Suppressor macrophage treated with lipopolysaccharide for 1 hour (primary cell): ENCODE measurements at places on chromosomes 2 and 18.

GRCh38 chr2:215401896-215402379, 33.9 kb downstream of the FN1 start:
- DNase-seq, result no peak

GRCh38 chr2:47301277-47301618, 101.7 kb upstream of the MSH2 start:
- DNase-seq, result no peak

DNA sequence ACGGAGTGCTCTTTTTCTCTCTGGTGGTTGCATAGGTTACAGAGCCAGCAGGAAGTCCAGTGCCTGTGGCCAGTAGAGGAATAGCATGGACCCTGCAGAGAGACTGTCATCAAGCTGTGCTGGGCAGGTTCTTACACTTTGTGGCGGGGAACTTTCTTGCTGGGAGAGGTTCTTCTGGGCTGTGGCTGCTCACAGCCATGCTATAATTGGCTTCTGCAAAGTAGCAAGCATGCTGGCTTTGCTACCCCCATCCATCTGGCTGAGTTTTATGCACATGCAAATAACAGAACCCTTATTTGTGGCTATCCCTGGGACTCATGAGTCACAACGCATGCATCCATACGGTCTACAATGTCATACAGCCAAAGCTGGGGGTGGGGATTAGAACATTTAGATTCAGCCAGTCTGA, 68.9 kb downstream of the PLCL1 start:
- peak; percentile 25 for DNase-seq

DNA sequence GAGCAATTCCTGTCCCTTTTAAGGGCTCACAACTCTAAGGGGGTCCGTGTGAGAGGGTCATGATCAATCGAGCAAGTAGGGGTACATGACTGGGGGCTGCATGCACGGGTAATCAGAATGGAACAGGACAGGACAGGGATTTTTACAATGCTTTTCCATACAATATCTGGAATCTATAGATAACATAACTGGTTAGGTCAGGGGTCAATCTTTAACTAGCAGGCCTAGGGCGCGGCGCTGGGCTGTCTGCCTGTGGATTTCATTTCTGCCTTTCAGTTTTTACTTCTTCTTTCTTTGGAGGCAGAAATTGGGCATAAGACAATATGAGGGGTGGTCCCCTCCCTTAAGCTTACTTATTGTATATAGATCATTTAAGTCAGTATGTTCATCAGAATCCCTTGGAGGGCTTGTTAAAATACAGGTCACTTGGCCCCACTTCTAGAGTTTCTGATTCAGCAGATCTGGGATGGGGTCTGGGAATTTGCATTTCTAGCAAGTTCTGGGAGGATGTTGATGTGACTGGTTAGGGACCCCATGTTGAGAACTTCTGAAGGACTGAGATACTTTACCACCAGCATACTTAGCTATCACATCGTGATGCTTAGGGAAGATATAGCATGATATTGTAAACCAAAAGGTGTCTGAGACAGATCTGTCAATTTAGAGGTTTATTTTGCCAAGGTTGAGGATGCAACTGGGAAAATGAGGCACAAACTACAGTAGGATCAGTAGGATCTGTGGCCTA, 2.8 kb upstream of the INPP4A start:
- no peak for DNase-seq

DNA sequence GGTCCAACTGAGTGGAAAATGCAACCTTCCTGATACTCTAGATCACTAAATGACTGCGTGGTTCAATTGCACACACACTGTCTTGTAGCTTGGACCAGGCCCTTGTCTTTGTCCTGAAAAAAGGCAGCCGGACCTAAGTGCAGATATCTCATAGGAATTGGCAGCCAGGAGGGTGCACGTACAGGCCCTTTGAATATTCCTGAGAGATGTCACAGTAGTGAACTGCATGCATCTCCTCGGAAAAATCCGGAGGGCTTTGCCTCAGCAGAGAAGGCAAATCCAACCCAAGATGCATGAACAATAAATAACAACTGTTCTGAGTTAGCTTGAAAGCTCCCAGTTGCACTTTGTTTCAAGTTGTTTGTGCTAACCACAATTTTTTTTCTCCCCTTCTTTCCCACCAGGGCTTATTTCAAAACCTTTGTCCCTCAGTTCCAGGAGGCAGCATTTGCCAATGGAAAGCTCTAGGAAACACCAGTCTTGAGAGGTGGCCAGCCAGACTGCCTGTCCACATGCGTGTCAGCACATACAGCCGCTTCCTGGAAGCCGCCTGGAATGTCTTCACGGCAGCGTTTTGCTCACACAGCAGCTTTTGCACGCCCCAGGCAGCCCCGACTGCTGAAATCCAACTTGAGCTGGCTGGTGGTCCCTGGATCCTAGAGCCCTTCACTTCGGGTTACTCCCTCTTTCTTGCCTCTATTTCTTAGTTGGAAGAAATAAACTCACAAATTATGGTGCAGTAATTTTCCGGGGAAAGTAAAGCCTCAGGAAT, 54.4 kb upstream of the FOSL2 start:
- no peak for DNase-seq

- DNase-seq, result no peak
Observed at GRCh38 chr18:9150121-9150520, 13.5 kb downstream of the ANKRD12 start.

GRCh38 chr2:26772064-26773001, 8.2 kb downstream of the SLC35F6 start:
- peak; percentile 57 for DNase-seq

DNA sequence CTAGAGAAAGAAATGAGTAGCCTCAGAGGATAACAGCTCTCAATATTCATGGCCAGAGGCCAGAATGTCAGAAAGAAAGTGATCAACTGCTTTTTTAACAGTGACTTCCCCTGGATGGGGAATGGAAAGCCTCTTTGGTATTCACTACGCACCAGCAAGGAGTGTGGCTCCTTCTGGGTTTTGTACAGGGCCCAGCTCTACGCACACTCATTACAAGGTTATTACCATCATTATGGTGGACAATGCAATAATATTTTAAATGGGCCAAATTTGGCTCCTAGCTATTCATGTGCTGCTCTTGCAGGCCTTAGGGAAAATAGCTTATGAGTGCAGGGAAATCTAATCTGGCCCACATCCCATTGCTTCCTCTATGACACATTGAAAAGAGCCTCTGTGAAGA, 1149.5 kb upstream of the FANCL start:
- DNase-seq, result no peak

GRCh38 chr2:142684667-142685066, 192.8 kb upstream of the KYNU start:
- no peak for DNase-seq

DNA sequence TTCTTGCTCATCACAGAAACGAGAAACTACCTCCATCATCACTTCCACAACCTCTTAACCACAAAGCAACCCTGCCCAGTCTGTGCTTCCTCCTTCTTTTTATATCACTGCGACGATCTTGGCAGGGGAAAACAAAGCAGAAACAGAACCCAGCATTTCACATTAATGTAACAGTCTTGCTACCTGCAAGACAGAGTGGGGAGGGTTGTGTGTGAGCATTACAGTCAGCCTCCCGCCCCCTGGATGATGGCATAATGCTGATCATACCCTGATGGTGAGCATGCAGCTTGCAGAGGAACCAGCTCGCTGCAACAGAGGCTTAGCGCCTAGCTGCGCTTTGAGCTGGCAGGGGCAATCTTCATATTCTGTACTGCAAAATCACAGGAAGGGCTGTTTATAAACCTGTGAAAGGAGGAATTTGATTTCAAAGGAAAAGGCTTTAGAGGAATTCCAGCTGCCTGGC, 376.1 kb downstream of the IRS1 start:
- DNase-seq, result peak; percentile 68

DNA sequence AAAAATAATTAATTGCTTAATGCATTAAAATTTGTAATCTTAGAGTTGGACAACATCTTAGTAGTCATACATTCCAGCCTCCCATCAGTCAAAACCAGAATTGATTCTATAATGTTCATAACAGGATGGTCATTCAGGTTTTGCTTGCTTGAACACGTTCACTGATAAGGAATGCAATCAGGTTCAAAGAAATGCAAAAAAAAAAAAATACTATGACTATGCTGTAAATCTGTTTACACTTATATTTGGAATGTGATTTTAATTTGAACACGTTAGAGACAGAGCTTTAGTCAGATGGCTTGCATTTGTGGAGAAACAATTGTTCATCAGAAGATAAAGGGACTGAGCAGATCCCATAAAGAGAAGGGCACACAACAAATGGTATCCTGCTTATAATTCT, 131.3 kb upstream of the UNC80 start:
- DNase-seq, result no peak

DNA sequence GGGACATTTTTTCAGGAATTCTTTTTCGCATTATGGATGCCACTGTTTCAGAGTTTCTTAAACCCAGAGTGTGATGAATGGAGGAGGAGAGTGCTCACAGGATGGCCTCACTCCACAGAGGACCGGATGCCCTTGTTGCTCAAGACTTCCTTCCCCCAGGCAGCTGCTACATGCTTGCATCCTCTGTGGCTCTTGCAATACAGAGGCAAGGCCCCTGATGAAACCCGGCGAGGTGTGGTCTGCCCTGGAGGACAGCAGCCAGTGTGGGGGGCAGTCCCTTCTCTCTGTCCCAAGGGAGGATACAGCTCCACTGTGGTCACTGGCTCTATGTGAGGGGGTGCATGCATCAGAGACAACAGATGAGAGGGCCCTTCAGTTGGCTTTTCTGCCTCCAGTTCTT, 109.6 kb downstream of the SH3RF3 start:
- DNase-seq, result peak; percentile 87

DNA sequence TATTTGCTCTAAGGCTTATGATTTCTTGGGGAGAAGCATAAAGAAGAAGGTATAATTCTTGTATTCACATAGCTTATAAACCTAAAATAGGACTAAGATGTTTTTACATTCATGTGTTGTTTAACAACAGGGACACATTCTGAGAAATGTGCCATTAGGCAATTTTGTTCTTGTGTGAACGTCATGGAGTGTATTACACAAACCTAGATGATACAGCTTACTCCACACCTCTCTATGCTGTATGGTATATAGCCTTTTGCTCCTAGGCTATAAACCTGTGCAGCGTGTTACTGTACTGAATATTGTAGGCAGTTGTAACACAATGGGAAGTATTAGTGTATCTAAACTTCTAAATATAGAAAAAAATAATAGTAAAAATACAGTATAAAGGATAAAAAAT, 92.1 kb downstream of the PHLPP1 start:
- peak; percentile 21 for DNase-seq

DNA sequence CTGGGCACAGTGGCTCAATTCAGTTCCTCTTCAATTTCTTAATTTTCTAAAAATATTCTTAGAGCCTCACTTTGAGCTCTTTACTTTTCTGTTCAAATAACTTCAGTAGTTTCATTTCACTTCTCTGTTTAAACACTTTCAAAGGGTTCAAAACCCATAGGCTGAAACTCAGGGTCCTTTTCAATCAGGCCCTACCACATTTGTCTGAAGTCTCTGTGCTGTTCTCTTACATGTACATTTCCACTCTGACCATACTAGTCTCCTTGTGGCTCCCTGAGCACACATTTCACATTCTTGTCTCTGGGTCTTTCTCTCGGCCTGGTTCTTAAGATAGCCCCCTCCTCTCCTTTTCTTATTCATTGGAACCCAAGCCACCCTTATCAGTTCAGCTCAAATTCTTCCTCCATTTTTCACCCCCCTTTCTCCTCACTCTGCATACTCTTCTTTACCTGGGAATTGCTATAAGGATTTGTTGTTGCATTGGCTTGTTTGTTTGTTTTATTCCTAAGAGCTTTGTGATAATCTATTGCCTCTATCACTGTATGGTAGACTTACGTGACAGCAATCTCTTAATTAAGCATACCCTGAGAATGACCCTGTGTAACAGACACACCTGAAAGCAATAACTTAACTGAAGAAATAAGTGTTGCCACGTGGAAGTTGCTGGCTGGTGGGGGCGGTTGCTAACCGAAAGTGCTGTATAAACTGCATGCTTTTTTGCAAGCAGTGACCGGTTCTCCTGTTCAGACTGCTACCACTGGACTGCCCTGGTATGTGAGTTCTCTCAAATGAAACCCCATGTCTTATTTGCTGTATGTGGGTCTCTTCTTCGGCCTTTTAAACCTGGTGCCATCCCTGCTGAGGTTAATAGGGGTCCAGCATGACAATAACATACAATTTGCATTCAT, 27.7 kb upstream of the ACADL start:
- no peak for DNase-seq

GRCh38 chr2:138123741-138124140, 159.5 kb downstream of the HNMT start:
- no peak for DNase-seq

DNA sequence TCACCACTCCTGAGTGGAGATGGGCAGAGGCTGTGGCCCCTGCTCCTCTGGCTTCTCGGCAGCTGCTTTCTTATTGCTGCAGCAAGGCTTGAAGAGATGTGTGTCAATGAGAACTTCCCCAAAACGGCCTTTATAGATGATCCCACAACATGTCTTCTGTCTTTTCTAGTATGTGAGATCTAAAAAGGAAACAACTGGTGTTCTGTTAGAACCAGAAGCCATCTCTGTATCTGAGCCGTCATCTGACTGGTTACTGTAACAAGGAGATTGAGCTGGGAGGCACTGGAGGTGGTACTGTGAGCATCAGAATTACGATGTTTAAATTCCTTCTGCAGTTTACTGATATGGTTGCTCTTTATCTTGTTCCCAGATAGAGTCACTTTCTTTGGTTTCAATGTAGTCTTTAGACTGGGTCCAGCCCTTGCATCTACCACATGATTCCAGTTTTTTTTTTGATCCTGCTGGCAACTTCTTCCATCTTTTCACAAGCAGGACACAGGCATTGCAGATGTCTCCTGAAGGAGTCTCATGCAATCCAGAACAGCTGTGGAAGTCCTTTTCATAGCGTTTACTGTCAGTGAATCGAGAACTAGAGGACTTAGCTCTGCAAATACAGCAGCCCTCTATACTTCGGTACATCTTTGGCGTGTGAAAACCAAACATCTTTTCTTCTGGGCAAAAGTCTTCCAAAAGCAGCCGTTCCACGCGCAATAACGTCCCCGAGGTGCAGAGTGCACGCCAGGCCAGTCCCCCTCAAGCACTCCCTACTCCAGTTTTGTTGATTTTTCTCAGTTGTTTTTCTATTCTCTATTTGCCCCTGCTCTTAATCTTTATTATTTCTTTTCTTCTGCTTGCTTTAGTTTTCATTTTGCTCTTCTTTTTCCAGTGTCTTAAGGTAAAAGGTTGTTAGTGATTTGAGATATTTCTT, 29.7 kb downstream of the TAF4B start:
- DNase-seq, result peak; percentile 22

GRCh38 chr2:232386740-232387450, 8.3 kb downstream of the ALPP start:
- no peak for DNase-seq

DNA sequence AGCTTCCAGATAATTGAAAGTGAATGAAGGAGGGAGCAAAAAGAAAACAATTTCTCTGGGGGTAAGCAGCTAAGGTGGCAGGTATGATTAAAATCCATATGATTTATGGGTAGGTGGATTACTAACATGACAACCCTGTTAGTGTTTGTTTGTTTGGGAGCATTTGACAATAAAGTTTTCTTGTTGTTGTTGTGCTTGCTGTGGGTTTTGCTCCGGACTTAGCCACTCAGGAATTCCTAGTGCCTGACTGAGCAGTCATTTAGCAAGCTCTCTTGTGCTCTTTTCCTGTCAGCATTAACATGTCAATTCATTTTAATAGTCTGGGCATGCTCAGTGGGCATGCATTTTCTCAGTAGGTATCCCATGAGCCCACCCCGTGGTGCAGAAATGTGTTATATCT, 674.8 kb upstream of the ZEB2 start:
- DNase-seq, result no peak

GRCh38 chr2:62760026-62760425, 54.5 kb downstream of the EHBP1 start:
- DNase-seq, result no peak
